ENCODE measurements at places on chromosomes 4 and X. TPM values are rescaled to one million over a fixed set of nuclear protein-coding genes. Genes with fewer than 3 reads are reported as not detected.

ATP8A1 gene
- 55.3 TPM for total RNA-seq

SHOX gene
- not detected for total RNA-seq

ZNF185 gene
- total RNA-seq: 1.6 TPM

PAGE1 gene
- not detected for total RNA-seq

NHS gene
- total RNA-seq: 1.8 TPM

PLP1 gene
- total RNA-seq: not detected

GAGE12G gene
- total RNA-seq: not detected

CDKL5 gene
- total RNA-seq: 2.2 TPM

PWWP3B gene
- total RNA-seq: not detected

CD40LG gene
- total RNA-seq: 2.5 TPM

SLITRK4 gene
- total RNA-seq: not detected

GLRA3 gene
- total RNA-seq: not detected

MAGEA8 gene
- not detected for total RNA-seq

- no peak for DNase-seq
- H3K36me3 ChIP-seq: no peaks in the 10 kb centered on the region
- no peak overlapping the region for H3K4me3 ChIP-seq
- no peak overlapping the region for H3K27ac ChIP-seq
Observed at GRCh38 chr4:121582296-121582695, 114.5 kb downstream of the ANXA5 start.

GRCh38 chr4:1208970-1209704 is 36.8 kb upstream of the SPON2 start:
- DNase-seq: peak; percentile 22
- no peak overlapping the region for H3K4me3 ChIP-seq
- peak overlapping the region; percentile 38 for H3K27ac ChIP-seq
- H3K4me1 ChIP-seq: peaks cover 7% of the 10 kb centered on the region
- H3K27me3 ChIP-seq: no peaks in the 10 kb centered on the region

- no peak overlapping the region for H3K27ac ChIP-seq
- DNase-seq: no peak
- H3K27me3 ChIP-seq: peaks cover 8% of the 10 kb centered on the region
- H3K4me3 ChIP-seq: no peak overlapping the region
Observed at GRCh38 chr4:40586034-40586433, 43.6 kb downstream of the RBM47 start.

GRCh38 chrX:78493180-78493579 is 165.8 kb upstream of the CYSLTR1 start:
- H3K27me3 ChIP-seq: no peaks in the 10 kb centered on the region
- H3K4me1 ChIP-seq: no peaks in the 10 kb centered on the region
- H3K4me3 ChIP-seq: no peak overlapping the region
- DNase-seq: no peak
- no peak overlapping the region for H3K27ac ChIP-seq

DNA sequence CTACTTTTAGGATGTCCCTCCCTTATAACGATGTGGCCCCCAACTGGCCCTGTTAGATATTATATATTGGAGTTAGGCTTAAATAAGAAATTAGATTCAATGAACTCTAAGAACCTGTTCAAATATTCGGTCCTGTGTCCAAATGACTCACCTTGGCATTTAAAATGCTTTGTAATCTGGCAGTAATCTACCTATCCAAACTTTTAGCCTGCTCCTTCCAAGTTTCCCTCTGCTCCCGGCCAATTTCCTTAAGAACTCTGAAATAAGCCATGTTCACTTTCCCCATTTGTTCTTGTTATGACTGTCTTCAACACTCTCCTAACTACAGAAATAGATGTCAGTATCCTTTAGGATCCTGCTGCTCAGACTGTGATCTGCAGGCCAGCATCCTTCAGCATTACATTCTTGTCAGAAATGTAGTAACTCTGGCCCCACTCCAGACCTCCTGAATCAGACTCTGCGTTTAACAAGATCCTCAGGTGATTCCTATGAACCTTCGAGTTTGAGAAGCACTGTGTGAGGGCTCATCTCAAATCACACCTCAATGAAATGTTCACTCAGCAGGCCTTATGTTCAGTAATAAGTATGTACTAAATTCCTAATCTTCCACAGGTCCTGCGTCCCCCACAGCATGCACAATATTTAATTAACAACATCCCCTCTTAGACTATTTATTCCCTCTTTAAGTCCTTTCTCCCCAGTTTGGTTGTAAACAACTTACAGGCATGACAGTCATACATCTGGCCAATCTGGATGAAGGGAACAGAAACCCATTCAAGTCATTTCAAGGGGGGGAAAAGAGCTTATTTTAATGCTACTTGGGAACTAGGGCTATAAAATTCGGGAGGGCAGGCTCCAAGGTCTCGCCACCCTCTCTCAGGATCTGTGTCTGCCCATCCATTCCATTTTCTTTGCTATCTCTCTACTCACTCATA is 3.0 kb downstream of the ATP8A1 start:
- peak overlapping the region; percentile 95 for H3K27ac ChIP-seq
- H3K36me3 ChIP-seq: peaks cover 32% of the 10 kb centered on the region
- H3K4me3 ChIP-seq: peak overlapping the region; percentile 92
- H3K27me3 ChIP-seq: no peaks in the 10 kb centered on the region

DNA sequence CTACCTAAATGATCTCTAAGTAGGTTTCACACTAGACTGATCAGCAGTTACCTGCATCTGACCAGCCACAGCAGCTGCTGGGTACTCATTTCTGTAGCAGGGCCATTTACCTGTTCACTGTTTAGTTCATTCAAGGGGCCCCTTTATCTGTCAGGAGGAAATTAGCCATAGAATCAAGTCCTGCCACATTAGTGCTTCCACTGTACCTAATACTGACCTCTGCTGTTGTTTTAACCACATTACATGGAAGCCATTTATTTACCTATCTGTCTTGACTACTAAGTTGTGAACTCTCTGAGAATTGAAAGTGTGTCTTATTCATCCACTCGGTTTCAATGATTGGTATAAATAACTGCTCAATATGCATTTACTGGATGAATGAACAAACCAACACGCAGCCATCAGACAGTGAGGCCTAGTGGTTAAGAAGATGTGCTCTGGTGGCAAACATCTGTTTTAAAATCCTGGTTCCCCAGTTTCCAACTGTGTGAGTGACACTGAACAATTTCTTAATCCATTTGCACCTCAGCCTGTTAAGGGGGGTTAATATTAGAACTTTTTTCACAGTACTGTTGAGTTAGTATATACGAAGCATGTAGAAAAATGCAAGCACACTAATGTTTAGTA is 30.0 kb upstream of the ANXA5 start:
- no peak overlapping the region for H3K27ac ChIP-seq
- H3K36me3 ChIP-seq: no peaks in the 10 kb centered on the region
- H3K27me3 ChIP-seq: peaks cover 3% of the 10 kb centered on the region
- H3K4me3 ChIP-seq: no peak overlapping the region
- DNase-seq: no peak
- no peaks in the 10 kb centered on the region for H3K4me1 ChIP-seq

DNA sequence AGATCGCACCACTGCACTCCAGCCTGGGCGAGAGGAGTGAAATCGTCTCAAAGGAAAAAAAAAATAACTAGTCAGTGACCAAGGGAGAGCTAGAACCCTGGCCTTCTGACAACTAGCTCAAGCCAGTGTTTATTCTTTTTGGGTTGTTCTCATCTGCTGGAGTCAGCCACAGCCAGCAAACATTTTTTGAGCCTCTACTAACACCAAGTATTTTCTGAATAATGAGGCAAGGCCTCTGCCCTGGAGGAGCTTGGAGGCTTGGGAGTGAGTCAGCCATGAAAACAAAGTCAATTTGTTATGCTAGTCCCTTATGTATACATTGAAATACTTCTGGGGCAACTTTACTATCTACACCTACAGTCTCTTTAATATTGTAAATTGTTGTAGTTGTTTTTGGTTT is 46.5 kb downstream of the TMA16 start:
- H3K36me3 ChIP-seq: peaks cover 2% of the 10 kb centered on the region
- DNase-seq: no peak
- H3K27ac ChIP-seq: no peak overlapping the region
- H3K27me3 ChIP-seq: no peaks in the 10 kb centered on the region

DNA sequence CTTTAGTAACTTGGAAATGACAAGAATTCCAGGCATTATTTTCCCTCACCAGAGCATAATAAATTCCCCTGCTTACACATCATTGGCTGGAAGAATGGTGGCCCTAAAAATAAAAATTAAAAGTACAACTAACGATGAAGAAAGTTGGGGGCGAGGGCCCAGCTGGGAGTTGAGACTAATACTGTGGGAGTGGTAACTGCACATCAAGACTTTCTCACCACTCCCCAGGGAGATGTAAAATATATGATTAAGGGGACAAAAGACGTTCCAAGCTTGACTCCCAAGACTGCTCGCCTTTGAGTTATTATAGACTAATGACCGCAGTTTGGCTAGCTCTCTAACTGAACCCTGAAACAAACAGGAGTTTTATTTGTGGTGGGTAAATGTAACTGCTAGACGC is 30.0 kb downstream of the SMIM31 start:
- H3K27ac ChIP-seq: no peak overlapping the region
- H3K4me1 ChIP-seq: no peaks in the 10 kb centered on the region
- peaks cover 5% of the 10 kb centered on the region for H3K27me3 ChIP-seq

DNA sequence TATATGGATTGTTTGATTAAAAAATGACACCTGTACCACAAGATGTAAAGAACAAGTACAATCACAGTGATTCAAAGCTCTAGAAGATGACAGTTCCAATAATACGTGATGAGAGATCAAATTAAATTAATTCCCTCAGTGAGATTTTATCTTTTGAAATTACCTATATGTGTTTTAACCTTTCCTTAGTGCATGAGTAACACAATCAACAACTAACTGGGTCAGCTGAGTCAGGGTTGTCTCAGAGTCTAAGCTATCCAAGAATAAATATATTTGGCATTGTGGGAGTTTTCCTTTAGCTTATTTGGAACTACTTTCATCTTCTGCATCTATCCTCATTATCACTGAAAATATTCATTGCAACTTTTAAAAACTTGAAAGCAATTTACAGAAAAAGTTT is 162.8 kb downstream of the WDFY3 start:
- H3K27ac ChIP-seq: no peak overlapping the region
- DNase-seq: no peak
- H3K27me3 ChIP-seq: peaks cover 3% of the 10 kb centered on the region
- no peaks in the 10 kb centered on the region for H3K36me3 ChIP-seq

DNA sequence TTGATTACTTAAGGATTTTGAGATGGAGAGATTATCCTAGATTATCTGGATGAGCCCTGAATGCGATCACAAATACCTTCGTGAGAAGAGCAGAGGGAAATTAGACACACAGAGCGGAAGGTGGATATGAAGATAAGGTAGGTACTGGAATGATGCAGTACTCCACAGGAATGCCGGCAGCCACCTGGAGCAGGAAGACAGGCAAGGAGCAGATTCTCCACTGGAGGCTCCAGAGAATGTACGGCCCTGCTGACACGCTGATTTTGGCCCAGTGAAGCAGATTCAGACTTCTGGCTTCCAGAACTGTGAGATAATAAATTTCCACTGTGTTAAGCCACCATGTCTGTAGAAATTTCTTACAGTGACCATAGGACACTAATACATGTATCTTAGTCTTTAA is 79.4 kb upstream of the PITX2 start:
- no peaks in the 10 kb centered on the region for H3K4me1 ChIP-seq
- no peak for DNase-seq
- no peak overlapping the region for H3K4me3 ChIP-seq
- no peaks in the 10 kb centered on the region for H3K36me3 ChIP-seq
- H3K27ac ChIP-seq: no peak overlapping the region

DNA sequence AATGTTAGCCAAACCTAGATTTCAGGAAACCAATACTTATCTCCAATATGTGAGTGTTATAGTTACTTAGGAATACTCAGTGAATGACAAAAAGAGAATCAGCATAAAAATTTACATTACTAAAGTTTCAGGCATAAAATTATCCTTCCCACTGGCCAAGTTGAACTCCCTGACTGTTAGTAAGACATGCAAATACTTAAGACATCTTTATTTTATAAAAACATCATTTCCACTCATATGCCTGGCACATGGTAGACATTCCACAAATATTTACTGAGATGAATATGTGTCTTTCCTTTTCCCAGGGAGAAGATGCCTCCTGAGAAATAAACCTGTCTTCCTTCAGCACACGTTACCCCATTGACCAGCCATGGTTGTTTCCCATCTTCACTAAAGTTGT is 7.3 kb downstream of the VEGFD start:
- DNase-seq: no peak
- no peak overlapping the region for H3K27ac ChIP-seq
- no peaks in the 10 kb centered on the region for H3K36me3 ChIP-seq

- DNase-seq: no peak
- H3K36me3 ChIP-seq: peaks cover 2% of the 10 kb centered on the region
- peaks cover 6% of the 10 kb centered on the region for H3K27me3 ChIP-seq
Observed at GRCh38 chr4:26067035-26067434, 153.0 kb downstream of the SMIM20 start.

- H3K4me1 ChIP-seq: peaks cover 8% of the 10 kb centered on the region
- H3K36me3 ChIP-seq: no peaks in the 10 kb centered on the region
Observed at GRCh38 chr4:680551-680927, 6.2 kb downstream of the MYL5 start.

- H3K27me3 ChIP-seq: peaks cover 6% of the 10 kb centered on the region
- H3K4me3 ChIP-seq: no peak overlapping the region
- H3K4me1 ChIP-seq: no peaks in the 10 kb centered on the region
- no peaks in the 10 kb centered on the region for H3K36me3 ChIP-seq
- no peak overlapping the region for H3K27ac ChIP-seq
Observed at GRCh38 chr4:75889537-75890199, 12.6 kb downstream of the PPEF2 start.

DNA sequence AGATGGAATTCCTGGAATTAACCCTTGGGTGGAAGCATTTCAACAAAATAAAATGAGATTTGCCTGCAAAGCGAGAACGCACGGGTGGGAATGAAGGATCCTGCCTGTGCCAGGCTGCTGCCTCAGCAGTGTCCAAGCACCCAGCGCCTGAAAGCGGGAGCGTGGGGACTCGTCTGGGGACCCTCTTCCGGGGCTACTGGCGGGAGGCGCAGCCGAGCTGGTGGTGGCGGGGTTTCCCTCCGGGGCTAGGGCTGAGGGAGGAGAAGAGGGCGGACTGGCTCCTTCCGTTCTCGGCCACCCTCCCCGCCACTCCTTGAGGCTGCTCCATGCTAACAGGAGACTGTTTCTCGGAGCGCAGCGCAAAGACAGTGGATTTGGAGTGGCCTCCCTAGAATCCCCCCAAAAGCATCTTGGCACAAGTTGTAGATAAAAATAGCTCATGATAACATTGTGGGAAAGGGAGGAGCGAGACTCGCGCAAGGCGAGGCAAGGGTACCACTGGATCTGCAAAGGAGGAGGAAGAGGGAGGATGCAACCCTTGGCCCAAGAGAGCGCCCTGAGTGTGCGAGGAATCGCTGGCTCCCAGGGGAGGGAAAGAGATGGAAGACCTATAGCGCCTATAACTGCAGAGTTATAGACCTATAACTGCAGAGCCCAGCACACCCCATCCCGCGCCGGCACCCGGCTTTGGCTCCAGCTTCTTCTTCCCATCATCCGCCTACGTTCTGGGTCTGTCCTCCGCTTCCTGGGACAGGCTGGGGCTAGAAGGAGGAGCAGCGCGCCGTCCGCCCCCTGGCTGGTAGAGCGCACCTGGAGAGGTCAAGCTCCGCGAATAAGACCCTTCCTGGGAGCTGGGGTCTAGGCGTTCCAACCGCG is 1.3 kb downstream of the HS3ST1 start:
- peaks cover 12% of the 10 kb centered on the region for H3K4me1 ChIP-seq
- H3K27ac ChIP-seq: no peak overlapping the region
- H3K36me3 ChIP-seq: no peaks in the 10 kb centered on the region
- DNase-seq: peak; percentile 27

GRCh38 chr4:180512801-180513475 is 1730.3 kb upstream of the TENM3 start:
- no peak for DNase-seq
- no peaks in the 10 kb centered on the region for H3K27me3 ChIP-seq
- no peak overlapping the region for H3K27ac ChIP-seq
- no peaks in the 10 kb centered on the region for H3K36me3 ChIP-seq
- H3K4me1 ChIP-seq: no peaks in the 10 kb centered on the region
- no peak overlapping the region for H3K4me3 ChIP-seq
